ENCODE measurements at places on chromosomes 16 and 17.

- no peak for DNase-seq
These were observed 384.1 kb upstream of the CCL2 start for GRCh38 chr17:33870936-33871335.

GRCh38 chr17:47996201-47996600, 25.3 kb downstream of the CDK5RAP3 start:
- no peak for DNase-seq

DNA sequence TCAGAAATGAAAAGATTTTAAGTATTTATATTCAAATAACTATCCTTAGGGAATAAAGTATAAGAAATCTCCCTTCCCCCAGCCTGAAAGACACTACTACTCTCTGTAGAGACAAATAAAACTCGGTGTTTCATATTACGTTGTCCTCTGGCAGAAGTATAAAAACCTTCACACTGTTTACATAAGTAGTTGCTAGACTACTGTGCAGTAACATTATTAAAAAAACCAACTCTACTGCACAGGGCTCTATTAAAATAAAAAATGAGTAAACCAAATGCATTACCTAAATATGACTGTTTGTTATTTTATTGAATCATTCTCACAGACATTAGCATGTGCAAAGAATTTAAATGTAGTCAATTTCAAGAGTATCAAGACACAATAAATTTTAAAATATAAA, 67.4 kb downstream of the MED13 start:
- no peak for DNase-seq

GRCh38 chr17:55295411-55296170, 30.8 kb downstream of the HLF start:
- DNase-seq: peak; percentile 33

- no peak for DNase-seq
These were observed 221.6 kb downstream of the FTO start for GRCh38 chr16:53925526-53925925.

GRCh38 chr17:43614561-43614960, 47.2 kb downstream of the MEOX1 start:
- no peak for DNase-seq

DNA sequence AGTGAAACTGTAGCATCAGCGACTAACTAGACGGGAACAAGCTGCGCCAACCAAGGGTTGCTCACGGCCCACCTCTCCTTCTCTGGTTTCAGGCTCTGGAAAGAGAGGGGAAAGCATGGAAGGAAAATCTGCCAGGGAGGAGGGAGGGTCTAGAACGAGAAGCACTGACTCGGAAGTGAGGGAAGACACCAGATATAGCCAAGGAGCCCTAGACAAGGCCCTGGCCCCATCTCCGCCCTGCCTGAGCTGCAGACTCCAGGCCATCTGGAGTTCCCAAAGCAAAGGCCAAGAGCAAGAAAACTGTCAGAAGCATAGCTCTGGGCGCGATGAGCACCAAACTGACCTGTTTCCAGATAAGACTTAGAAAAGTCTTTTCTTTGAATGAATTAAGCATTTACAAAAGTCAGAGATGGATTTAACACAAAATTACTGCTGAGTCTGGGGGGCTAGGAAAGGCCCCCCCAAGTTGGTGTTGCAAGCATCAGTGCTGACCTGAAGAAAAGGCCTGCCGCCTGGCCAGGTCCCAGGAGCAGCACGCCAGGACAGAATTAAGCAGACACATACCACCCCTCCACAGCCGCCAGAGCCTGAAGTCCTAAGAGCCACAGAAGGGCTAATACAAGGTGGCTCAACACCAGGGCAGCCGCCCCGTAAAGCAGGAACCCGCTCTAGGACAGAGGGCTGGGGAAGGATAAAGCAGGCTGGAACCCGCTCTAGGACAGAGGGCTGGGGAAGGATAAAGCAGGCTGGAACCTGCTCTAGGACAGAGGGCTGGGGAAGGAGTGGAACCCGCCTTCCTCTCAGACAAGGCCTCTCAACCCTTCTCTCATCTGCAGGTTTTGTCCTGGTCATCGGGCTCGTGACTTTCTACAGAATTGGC, 20.7 kb downstream of the TMEM204 start:
- DNase-seq: no peak

GRCh38 chr17:68656666-68657065, 55.5 kb upstream of the FAM20A start:
- no peak for DNase-seq

GRCh38 chr17:80918731-80919130, 72.9 kb upstream of the CHMP6 start:
- DNase-seq: no peak

DNA sequence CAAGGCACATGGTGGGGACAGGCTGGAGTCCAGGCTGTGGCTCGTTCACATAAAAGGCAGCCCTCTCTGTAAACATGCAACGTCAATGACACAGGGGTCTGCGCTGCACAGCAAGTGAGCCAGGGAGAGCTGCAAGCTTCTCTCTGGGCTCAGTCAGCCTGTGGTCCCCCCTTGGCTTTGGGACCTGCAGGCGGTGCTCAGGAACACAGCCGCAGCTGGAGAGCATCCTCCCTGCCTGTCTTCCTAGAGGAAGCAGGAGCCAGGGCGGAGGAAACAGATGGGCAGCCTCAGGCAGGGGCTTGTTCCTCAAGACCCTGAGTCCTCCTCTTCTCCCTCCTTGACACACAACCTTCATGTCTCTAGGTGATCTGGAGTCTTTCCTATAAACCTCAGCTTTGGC, 228.0 kb downstream of the C16orf78 start:
- no peak for DNase-seq

- DNase-seq: no peak
These were observed 19.9 kb upstream of the JPH3 start for GRCh38 chr16:87582216-87582965.

DNA sequence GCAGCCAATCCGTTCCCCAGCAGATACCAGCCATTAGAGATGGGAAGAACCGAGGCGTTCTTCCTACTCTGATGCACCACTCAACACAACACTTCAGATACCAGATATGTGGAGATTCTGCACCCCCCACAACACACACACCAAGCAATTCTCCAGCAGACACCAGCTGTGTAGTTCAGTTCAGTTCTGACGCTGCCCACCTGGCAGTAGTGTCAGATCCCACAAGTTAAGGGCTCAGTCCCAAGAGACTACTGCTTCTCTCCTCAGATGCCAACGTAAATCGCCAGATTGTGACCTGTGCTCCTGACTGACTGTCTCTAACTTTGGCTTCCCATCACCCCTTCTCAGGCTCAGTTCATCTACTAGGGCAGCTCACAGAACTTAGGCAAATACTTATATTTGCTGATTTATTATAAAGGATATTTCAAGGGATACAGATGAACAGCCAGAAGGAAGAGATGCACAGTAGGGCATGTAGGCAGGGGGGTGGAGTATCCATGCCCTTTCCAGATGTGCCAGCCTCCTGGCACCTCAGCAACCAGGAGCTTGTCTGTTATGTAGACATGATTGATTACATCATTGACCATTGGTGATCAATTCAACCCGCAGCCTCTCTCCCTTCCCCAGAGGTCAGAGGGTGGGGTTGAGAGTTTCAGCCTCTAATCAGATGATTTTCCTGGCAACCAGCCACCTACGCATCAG, 110.6 kb downstream of the PRKCA start:
- DNase-seq: no peak

DNA sequence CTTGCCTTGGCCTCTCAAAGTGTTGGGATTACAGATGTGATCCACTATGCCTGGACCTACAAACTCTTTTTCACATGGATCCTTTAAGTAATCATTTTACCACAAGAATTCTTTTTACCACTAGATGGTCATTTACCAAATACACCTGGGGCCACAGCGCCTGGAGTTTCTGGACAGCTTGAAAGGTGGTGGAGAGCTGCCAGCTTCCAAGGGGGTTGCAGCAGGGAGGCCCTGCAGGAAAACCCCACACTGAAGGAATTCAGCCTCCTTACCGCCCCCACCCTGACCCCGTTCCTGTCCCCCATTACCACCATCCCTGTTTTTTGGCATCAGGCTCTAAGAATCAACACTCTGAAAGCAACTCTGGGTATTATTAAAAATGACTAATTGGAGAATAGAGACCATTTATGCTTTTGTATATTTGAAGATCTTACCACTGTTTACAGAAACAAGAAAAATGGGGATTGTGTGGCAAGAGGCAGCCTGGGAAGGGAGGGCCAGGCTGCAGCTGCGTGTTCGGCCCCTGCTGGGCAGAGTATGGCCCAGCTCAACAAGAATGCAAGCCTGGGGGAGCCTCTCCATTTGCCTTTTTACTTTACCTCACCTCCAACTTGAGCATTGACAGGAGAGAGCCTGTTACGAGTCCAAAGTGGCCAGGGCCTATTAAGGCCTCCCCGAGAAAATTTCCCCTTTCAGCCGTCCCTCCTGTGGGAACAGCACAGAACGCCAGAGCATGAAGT, 209.9 kb downstream of the ZFHX3 start:
- no peak for DNase-seq

- no peak for DNase-seq
These were observed 163.8 kb upstream of the CACNG5 start for GRCh38 chr17:66671156-66671555.

GRCh38 chr16:61862221-61863155, 173.8 kb downstream of the CDH8 start:
- no peak for DNase-seq

DNA sequence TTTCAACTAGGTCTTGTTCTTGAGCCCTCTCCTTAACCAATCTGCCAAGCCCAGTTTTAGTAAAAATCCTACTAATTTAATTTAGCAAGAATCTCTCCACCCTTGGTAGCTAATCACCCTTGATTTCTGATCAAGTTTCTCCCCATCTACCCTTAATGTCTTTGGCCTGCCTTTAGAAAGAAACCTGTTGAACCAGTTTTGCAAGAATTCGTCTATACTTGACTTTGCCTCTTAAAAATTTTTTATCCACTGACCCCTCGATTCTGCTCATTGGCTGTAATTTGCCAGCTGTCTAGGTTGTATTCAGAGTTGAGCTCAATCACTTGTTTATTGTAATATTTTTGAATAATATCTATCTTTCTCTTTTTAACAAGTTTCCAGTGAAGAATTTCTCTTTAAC, 1138.5 kb downstream of the CDH11 start:
- DNase-seq: no peak

GRCh38 chr17:38867179-38867967, 2.5 kb upstream of the LASP1 start:
- DNase-seq: peak; percentile 70

DNA sequence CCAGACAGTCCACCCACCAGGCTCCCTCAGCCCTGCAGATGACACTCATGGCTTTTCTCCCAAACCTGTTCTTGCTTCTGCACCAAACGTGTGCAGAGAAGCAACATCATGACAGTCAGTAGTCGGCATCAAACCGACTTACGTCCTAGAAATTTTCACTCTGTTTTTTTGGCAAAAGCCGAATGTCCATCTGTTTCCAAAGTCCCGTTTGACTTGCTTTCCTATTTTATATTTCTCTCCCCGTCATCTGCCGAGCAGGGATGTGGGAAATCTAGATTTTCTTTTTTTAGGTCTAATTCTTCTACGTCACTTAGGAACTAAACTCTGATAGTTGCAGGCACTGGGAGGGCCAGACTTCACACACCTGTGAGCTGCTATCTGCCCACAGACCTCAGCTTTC, 104.9 kb downstream of the RMI2 start:
- no peak for DNase-seq

DNA sequence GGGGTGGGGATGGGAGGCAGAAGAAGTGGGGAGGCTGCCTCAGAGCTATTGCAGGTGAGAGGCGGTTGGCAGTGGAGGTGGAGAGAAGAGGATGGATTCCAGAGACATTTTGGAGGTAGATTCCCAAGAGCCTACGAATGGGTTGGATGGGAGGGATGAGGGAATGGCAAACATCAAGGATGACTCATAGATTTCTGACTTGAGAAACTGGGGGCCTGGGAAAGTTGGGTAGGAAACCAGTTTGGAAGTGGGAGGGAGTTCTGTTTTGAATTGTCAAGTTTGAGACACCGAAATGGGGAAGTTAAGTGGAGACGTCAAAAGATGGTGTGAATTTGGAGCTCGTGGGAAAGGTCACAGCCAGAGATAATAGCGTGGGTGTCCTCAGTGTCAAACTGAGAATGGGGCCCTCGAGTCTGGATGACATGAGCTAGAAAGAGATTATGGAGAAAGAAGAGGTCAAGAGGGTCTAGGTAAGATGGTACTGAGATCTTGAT, 6.2 kb upstream of the CYLD start:
- no peak for DNase-seq

- DNase-seq: no peak
These were observed 35.7 kb upstream of the MED9 start for GRCh38 chr17:17440938-17441675.

- DNase-seq: no peak
These were observed 196.0 kb downstream of the CBLN1 start for GRCh38 chr16:49085686-49086085.

GRCh38 chr16:13426269-13426668, 493.7 kb upstream of the ERCC4 start:
- DNase-seq: no peak

DNA sequence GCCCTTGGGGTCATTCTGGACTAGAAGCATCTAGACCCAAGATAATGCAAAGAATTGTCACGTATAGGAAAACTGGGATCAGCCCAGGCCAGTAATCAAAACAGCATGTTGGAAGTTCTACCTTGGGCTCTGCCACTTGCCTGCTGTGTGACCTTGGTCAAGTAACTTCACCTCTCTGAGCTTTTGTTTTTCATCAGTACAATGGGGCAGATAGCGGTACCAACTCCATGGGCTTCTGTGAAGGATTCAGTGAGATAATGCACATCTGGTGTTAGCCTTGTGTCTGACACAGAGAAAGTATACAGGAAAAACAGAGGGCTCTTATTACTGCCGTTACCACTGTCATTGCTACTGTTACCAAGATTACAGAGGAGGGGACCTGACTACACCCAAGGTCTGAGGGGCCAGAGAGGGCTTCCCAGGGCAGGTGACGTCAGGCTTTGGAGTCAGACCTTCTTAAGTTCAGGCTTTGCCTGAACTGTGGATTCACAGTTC, 24.6 kb downstream of the CMIP start:
- no peak for DNase-seq

GRCh38 chr17:35668802-35669201, 62.6 kb upstream of the RASL10B start:
- no peak for DNase-seq

DNA sequence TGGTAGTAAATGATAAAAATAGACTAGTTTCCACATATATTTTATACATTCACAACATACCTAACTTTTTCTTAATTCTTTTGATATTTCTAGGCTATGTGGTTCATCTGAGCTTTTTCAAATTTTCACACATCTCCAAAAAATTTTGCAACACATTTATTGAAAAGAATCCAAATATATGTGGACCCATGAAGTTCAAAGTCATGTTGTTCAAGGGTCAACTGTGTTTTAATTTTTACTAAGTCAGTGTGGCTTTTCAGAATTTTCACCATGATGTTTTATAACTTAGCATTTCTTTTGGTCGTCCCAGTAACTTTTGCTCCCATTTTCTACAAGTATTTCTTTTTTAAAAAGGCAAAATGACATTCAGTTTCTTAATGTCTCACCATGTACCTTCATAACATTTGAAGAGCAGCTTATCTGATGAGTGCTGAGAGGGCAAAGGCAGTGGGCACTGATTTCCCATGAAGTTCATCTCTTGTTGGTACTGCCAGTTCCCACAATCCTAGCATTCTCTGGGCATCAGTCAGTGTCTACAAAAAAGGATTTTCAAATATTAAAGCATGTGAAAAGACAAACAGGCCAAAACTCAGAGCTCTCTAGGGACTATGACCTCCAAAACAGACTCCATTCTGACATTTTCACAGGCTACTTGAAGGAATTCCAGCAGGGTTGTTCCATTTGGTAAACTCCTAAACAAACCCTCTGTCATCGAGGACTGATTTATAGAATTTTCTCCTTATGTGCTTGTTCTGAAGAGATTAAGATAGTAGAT, 80.3 kb downstream of the MRTFB start:
- no peak for DNase-seq

Data from stimulated activated CD4-positive, alpha-beta T cell treated with anti-CD3 and anti-CD28 coated beads, Interleukin-4, amount 100 ng/mL, for 48 hours (primary cell).